ENCODE measurements at places on chromosomes 3 and 15.

DNA sequence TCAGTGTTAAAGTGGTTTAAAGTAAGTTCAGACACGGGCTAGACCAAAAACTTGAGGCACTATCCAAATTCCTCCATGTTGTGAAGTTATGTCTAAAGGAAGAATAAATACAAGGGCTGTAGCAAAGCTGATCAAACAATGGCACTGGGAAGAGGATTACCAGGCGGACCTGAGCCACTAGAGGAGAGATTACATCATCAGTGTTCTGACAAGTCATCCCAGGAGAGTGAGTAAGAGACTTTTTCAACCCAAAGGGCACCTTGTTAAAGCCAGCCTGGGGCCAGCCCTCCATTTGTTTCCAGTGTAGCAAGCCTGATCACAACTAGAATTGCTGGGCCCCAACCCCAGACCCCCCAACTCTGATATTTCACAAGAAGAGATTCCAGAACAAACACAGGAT is 166.9 kb downstream of the DCLK3 start:
- no peak for DNase-seq

DNA sequence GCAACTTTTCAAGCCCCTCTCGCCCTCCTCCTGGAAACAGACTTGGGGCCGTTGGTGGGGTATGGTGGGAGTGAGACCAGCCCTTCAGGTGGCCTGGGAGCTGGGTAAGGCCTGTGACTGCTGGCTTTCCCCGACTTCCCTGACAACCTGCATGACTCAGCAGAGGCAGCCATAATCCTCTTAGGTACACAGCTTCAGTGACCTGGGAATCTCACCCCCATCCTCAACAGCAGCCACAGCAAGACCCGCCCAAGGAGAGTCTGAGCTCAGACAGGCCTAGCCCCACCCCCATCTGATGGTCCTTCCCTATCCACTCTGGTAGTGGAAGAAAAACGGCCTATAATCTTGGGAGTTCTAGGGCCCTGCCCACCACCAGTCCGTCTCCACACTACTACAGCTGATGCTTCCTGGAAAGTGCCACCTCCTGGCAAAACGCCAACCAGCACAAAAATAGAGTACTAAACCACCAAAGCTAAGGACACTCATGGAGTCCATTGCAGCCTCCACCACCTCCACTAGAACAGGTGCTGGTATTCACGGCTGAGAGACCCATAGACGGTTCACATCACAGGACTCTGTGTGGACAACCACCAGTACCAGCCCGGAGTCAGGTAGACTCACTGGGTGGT is 13.1 kb upstream of the SLC27A2 start:
- no peak for DNase-seq

DNA sequence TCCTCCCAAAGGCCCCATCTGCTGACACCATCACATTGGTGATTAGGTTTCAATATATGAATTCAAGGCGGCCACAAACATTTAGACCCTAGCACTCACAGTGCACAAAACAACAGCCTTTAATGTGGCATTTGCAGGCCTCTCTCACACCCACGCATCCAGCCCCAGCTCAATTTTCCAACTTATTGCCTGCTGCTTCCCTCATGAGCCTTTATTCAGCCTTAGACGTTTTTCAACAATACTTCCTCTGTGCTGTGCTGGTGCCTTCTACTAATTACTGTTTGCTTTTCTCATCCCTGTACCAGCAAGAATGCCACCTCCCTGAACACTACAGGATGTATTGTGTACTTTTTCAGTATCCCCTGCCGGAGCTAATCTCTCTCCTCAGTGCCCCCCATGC is 334.6 kb downstream of the GABRB3 start:
- DNase-seq, result no peak

DNA sequence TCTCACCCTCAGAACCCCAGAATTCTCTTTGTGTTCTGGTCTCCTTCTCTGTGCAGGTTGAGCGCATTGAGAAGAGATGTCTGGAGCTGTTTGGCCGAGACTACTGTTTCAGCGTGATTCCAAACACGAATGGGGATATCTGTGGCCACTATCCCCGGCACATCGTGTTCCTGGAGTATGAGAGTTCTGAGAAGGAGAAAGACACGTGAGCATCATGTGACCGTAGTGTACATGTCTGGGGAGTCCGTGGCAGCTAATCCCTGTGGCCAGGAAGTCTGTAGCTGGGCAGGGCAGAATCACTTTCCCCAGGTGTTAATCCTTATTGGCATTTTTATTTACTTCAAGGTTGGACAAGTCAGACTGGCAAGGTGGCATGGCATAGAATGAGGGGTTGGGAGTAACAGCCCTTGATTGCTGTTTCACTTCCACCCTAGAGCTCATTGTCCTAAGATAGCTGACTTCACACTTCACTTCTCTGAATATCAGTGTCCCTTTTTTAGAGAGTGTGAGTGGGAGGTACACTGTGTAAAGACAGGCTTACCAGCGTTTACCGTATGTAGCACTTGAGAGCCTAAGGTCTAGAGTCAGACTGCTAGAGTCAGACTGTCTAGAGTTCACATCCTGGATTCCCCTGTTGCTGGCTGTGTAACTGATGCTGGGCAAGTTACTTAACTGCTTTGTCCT is 4.4 kb downstream of the MTMR14 start:
- DNase-seq, result no peak

DNA sequence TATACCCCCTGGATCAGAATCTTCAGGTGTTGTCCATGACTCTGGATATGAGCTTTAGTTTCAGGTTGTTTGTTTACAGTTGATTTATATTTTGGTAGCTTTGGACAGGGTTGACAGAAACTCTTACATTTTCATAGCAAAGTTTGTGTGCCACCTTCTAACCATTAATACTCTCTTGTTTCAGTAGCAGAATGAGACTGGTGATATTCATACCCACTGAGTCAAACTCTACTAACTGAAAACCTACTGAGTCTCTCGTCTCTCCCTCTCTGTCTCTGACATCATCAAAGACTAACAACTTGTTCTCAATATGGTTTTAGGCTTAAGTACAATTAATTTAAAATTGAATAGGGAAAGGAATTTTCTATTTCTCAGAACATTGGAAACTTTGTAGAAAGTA is 282.3 kb downstream of the CNTN6 start:
- no peak for DNase-seq

DNA sequence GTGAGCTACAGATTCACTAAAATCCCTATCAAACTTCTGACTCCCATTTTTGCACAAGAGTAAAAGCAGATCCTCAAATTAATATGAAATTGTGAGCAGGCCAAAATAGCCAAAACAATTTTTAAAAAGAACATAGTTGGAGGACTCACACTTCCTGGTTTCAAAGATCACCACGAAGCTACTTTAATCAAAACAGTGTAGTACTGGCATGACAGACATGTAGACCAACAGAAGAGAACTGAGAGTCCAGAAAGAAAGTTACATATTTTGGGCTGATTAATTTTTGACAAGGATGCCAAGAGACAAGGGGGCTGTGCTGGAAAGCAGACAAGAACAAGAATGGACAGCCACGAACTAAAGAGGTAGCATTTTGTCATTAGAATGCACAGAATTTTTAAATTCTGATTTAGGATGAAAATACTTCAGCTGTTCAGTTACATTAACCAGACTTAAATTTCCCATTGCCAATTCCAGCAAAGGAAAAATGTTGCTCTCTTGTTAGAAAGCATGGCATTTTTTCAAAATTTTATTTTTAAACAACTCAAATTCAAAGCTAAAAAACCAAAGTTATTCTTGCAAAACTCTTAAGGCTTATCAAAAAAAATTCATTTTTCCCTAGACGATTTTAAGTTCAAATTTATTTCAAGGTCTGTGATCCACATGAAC is 14.0 kb downstream of the RYK start:
- no peak for DNase-seq

DNA sequence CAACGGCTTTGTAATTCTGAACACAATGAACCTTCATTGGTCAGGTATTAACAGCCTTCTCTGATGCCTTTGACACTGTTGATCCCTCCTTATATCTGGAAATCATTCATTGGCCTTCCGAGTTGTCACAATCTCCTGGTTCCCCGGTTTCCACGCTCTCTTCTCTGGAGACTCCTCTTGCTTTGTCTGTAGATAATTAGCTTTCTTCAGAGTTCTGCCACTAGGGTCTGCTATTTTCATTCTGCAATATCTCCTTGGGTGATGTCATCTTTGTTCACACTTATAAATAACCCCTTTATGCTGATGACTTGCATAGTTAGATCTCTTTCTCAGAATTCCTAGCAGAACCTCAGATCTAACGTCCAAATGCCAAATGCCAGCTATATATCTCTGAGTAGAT is 583.8 kb upstream of the ZNF717 start:
- DNase-seq, result no peak
